ENCODE measurements at places on chromosomes 2 and 18.
A peak's percentile ranks its signal among the peaks of the same experiment; 100 is the strongest.

GRCh38 chr2:201130524-201131186 is 14.7 kb downstream of the CFLAR start:
- DNase-seq, result no peak

GRCh38 chr2:137523931-137524330 is 440.3 kb upstream of the HNMT start:
- no peak for DNase-seq

DNA sequence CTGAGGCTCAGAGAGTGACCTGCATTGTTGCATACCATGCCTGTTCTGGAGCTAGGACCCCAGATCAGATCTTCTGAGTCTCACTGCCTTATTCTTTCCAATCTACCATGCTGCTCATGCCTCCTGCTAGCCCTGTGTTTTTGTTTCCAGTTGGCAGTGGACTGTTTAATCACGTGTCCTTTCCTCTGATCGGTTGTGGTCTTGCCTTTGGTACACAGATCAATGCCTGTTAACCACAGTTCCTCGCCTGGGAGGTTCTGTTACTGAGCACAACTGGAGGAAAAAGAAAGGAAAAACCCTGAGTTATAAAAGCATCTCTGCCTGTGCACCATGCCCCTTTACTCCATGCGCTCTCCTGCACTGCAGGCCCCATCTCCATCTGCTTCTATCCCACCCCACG is 329.1 kb downstream of the SETBP1 start:
- DNase-seq, result no peak

DNA sequence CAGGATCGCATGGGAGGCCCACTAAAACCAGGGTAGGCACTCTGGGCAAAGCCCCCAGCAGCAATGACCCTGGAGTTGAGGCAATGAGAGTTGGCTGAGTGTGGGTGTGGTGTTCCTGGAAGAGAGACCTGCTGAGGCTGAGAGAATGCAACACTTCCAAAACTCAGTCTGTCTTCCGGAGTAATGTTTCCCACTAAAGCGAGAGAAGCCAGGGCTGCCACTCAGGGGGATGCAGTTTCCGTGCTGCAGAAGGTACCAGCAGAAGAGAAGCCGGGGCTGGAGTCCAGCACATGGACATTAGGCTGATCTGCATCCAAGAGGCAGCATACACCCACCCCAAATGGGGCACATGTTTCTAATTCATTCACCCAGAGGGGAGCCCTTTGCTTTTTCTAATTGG is 127.2 kb upstream of the ARHGAP28 start:
- no peak for DNase-seq

- no peak for DNase-seq
These were observed 1.1 kb downstream of the PRR30 start for GRCh38 chr2:27138111-27138510.

DNA sequence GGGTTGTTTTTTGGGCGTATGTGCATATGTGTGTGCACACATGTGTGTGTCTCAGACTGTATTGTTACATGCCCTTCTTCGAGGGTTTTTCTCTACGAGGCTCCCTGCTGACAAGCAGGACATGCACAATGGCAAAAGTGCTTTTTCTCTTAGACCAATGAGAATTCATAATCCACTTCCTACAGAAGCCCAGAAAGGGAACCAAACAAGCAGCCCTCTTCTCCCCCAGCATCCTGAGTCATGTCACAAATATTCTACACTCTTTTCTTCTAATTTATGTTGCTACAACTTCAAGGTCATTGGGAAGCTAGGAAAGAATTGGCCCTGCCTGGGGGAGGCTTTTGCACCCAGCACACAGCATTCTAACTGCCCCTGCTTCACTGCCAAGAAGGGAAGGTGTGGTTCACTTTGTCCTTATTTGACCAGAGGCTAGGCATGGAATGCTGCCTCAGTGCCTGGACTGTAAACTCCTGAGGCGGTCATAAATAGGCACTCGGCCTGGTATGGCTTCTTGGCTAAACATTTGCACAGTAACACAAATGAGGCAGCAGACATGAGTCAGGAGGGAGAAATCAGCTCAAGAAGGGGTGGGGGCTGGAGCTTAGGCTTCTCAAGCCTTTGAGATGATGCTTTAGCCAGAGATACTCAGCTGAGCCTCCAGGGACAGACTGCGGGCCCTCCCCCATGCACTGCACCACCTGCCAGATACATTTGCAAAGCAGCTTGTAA is 92.7 kb upstream of the KLF7 start:
- peak; percentile 42 for DNase-seq

DNA sequence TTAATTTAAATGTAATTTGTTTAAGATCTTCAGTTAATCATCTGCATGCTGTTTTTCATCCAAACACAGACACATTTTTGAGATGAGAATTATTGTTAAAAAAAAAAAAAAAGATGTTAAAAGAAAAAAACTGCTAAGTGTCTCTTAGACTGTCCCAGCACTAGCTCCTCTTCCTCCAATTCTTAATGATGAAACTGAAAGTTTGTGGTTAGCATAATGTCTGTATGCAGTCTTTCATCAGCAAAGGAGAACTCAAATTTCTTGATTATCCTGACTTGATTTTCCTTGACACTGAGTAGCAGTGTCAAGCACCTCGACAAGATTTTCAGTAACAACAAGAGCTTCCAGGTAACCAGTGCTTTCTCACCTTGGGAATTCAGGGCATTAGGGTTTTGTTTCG is 274.4 kb downstream of the LRRTM1 start:
- no peak for DNase-seq

- no peak for DNase-seq
These were observed 21.1 kb downstream of the METTL8 start for GRCh38 chr2:171412571-171413175.

- no peak for DNase-seq
These were observed 155.6 kb downstream of the TSN start for GRCh38 chr2:121911036-121911435.

DNA sequence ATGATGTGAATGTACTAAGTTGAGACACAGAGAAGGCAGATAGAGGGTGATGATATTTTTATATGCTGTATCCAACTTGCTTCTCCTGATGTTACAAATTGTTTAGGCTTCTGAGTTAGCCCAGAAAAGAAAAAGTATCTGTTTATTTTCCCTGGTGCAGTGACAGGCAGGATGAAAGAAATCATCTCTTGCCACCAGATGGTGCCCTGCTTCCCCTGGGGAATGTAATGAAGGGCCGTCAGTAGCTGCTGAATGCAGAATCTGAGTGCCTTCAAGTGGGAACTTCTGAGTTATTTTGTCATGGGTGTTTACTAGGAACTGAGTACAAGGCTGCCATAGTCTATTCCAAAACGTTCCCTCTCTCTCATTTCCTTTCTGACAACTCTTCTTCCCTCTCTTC is 525.6 kb downstream of the MBD2 start:
- DNase-seq, result peak; percentile 58

GRCh38 chr2:25197336-25198208 is 29.2 kb upstream of the POMC start:
- no peak for DNase-seq

DNA sequence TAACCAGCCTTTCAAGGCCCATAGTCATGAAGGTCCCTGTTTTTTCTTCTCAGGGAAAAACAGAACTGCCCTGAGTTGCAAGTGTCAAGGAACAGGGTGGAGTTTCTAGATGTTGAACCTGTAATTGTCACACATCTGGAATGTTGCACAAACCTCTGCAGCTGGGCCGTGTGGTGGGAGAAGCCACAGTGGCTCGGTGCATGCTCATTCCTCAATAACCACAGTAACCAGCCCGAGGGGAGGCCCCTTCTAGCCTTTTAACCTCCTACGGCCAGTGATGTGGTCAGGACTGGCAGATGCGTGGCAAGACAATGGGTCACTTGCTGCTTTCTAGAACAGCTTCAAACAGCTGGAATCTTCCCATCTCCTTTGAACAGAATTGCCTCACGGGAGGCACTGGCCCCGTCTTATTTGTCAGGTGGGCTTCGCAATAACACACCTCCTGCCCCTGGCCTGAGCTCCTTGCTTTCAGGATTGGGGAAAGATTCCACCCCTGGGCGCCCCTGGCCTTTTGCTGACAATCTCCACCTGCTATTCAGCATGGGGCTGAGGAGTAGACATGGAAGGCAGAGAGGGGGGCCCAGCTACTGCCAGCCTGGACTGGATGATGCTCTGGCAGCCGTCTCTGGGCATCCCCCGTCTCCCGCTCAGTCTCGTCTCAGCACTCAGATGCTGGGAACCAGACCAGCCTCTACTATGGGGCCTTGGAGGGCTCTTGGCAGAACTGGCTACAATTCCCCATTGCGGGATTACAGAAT is 102.9 kb downstream of the KLHL29 start:
- no peak for DNase-seq

GRCh38 chr2:105489168-105489878 is 90.5 kb upstream of the FHL2 start:
- no peak for DNase-seq

Measured in anterior cingulate cortex (tissue), 58 donors.